Activated CD8-positive, alpha-beta T cell treated with anti-CD3 and anti-CD28 coated beads for 36 hours (primary cell): ENCODE measurements at places on chromosomes 4 and X. TPM values are rescaled to one million over a fixed set of nuclear protein-coding genes. Genes with fewer than 3 reads are reported as not detected.

- H3K36me3 ChIP-seq = no peaks in the 10 kb centered on the region
- H3K4me1 ChIP-seq = no peaks in the 10 kb centered on the region
- peaks cover 14% of the 10 kb centered on the region for H3K27me3 ChIP-seq
Observed at GRCh38 chr4:112901962-112902411, 147.5 kb upstream of the ANK2 start.

- H3K36me3 ChIP-seq = no peaks in the 10 kb centered on the region
- H3K4me1 ChIP-seq = peaks cover 19% of the 10 kb centered on the region
- peak; percentile 59 for DNase-seq
- no peaks in the 10 kb centered on the region for H3K27me3 ChIP-seq
- peak overlapping the region; percentile 68 for H3K27ac ChIP-seq
- peak overlapping the region; percentile 4 for H3K4me3 ChIP-seq
Observed at GRCh38 chr4:36385951-36386571, 104.6 kb downstream of the DTHD1 start.

Gene SLC38A5
- 82.1 TPM for total RNA-seq

Gene APEX2
- total RNA-seq = 30.0 TPM

- peaks cover 43% of the 10 kb centered on the region for H3K27me3 ChIP-seq
- H3K4me3 ChIP-seq = no peak overlapping the region
- no peak for DNase-seq
- no peaks in the 10 kb centered on the region for H3K36me3 ChIP-seq
- no peak overlapping the region for H3K27ac ChIP-seq
- H3K4me1 ChIP-seq = peaks cover 6% of the 10 kb centered on the region
Observed at GRCh38 chr4:176791591-176792325, 964 bp downstream of the VEGFC start.

Gene METTL14
- 46.1 TPM for total RNA-seq

DNA sequence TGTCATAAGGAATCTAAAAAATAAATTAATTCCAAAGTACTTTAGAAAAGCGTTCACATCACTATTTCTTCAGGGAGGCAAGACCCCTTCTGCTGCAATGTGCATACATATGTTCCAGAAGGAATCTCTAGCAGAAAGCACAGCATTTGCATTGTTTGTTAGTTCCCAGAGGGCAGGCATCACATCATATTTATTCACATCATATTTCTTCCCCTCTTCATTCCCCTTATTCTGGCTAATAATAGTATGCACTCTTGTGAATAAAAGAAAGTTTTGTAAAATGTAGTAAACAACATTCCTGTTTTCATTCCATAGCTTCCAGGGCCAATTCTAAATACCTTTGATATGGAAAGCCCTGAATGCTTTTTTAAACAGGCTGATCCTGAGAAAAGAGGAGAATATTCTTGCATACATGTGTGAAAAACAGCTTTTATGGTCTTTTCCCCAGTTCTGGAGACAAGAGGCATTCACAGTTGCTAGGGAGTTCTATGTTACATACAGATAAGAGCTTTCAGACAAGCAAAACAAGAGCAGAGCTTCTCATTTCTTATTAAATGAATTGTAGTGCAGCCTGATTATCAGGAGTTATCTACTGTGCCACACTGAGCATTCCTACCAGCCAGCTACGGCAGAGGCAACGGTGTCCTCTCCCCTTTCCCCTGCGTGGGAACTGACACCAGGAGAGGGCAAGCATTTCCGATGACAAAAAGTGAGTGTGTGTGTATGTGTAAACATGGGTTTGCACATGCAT lies 15.2 kb downstream of the GATB start:
- peaks cover 19% of the 10 kb centered on the region for H3K36me3 ChIP-seq
- H3K27ac ChIP-seq = no peak overlapping the region
- no peak overlapping the region for H3K4me3 ChIP-seq
- no peak for DNase-seq

Gene PRRG3
- not detected for total RNA-seq
